ENCODE measurements at places on chromosomes 2 and 18.

DNA sequence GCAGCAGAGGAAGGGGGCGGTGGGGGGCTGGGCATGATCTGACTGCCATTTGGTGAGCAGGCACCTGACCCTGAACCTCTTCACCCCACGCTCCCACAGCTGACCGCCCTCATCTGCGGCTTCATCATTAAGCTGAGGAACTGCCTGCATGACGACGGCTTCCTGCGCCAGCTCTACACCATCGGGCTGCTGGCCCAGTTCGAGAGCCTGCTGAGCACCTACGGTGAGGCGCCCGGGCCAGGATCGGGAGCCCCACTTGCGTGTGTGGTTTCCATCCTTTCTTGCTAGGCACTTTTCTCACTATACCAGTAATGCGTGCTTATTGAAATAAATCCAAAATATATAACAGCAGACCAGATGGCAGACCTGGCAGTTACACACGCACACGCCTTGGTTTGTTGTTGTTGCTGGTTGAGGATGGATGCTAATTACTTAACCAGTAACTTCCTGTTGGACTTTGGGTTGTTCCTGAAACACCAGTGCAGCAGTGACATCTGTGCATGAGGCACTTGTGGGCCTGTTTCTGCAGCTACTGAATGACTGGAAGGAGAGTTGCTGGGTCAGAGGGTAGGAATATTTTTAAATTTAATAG is 43.7 kb downstream of the COA5 start:
- no peak for DNase-seq

DNA sequence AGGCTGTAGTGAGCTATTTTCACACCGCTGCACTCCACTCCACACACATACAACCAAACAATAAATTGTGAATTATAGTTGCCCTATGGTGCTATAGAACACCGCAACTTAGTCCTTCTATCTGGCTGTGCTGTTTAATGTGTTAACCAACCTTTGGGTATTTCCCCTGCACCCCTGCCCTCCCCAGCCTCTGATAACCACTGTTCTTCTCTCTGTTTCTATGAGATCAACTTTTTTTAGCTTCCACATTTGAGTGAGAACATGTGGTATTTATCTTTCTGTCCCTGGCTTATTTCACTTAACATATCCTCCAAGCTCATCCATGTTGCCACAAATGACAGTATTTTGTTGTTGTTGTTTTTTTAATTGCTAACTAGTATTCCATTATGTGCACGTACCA is 32.5 kb downstream of the TET3 start:
- DNase-seq: no peak

GRCh38 chr2:17540093-17540812 is at the start of gene VSNL1:
TSS of gene VSNL1 (plus strand) at chr2:17540696. CDS start at chr2:17592075, 51,379 bp downstream.
- no peak for DNase-seq

GRCh38 chr2:46826569-46827245 is 88.9 kb downstream of the MCFD2 start:
- DNase-seq: no peak

DNA sequence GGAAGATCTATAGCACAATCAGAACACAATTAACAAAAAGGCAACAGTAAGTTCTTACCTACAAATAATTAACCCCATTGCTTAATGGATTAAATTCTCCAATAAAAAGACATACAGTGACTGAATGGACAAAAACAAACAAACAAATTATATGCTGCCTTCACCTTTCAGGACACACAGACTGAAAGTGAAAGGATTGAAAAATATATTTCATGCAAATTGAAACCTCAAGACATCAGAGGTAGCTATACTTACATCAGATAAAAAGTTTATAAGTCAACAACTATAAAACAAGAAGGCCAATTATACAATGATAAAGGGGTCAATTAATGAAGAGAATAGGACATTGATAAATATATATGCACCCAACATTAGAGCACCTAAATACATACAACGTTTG is 741.2 kb upstream of the FAM98A start:
- no peak for DNase-seq

- DNase-seq: no peak
These were observed 72.5 kb downstream of the SUMO1 start for GRCh38 chr2:202165945-202166344.

GRCh38 chr18:55509631-55510324 is 78.2 kb downstream of the TCF4 start:
- no peak for DNase-seq

- no peak for DNase-seq
These were observed 4.7 kb downstream of the HTRA2 start for GRCh38 chr2:74534411-74534810.

DNA sequence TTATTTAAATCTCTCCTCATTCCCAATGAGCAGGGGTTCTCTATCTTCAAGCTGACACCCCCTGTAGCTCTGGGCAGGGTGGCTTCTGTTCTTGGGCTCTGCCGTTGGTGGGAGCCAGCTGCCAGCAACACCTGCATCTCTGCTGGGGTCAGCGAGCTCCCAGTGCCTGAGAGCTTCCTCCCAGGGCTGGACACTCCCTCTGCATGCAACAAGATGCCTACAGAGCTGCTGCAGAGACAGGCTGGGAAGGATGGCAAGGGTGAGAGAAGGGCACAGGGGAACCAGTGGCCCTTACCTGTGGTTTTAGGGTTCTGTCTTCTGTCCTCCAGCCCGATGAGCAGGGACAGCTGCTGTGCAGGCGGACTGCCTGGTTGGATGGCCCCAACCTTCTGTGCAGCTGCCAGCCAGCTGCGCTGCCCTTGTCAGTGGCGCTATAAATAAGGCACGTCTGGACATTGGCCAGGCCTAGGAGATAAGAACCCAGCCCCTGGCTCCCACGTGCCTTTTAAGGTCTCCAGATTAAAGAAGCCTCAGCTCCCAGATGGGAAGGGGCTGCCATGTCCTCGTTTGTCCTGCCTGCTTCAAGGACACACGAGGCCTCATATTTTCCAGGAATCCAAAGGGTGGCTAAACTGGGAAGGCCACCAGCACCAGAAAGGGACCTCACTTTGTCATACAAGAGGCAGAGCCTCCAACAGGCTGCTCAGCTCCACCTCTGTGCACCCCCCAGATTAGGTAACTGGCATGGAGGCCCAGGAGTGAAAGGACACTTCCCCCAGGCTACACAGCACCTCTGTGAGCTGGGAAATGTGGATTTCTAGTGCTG is 39.5 kb upstream of the FHL2 start:
- DNase-seq: no peak

GRCh38 chr2:234438305-234438977 is 58.4 kb downstream of the ARL4C start:
- DNase-seq: no peak

DNA sequence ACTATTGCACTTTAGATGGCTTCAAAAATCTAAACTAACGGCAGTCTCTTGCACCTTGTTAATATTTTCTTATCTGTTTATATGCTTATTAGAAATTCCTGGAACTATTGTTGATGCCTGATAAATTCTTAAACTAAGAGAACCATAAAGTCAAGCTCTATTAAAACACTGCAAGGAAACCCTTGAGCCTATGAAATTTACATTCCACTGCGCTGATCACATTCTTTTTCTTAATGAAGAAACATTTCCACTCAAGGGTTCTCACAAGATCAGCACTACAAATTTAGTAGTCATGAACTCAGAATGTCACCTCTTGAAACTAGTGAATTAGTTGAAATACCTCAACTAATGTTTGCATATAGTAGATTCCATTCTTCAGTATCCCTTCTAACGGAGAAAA is 331.8 kb upstream of the SLC8A1 start:
- DNase-seq: no peak

- no peak for DNase-seq
These were observed 286.3 kb downstream of the OSR1 start for GRCh38 chr2:19072161-19072560.

DNA sequence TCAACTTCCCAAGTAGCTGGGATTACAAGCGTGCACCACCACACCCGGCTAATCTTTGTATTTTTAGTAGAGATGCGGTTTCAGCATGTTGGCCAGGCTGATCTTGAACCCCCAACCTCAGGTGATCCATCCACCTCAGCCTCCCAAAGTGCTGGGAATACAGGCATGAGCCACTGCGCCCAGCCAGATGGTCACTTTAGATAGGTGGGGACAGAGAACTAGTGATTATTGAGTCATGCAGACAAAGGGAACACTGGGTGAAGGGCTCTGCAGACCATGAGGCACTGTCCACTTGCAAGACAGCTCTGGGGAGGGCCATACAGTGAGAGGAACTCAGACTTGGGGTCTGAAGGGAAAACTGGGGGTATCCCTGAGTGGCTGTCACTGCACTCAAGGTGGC is 58.4 kb upstream of the POMC start:
- no peak for DNase-seq
